ENCODE measurements at places on chromosomes 3 and 15.
A peak's percentile ranks its signal among the peaks of the same experiment; 100 is the strongest.

- no peak for ATAC-seq
Measured at GRCh38 chr3:38268522-38268921, 2.9 kb downstream of the SLC22A13 start.

- ATAC-seq: no peak
Measured at GRCh38 chr3:5739299-5739935, 551.9 kb downstream of the EDEM1 start.

GRCh38 chr3:173584838-173585831 is 187.6 kb downstream of the NLGN1 start:
- ATAC-seq: peak; percentile 84

- ATAC-seq: peak; percentile 93
Measured at GRCh38 chr3:191356631-191357439, 26.5 kb upstream of the UTS2B start.

DNA sequence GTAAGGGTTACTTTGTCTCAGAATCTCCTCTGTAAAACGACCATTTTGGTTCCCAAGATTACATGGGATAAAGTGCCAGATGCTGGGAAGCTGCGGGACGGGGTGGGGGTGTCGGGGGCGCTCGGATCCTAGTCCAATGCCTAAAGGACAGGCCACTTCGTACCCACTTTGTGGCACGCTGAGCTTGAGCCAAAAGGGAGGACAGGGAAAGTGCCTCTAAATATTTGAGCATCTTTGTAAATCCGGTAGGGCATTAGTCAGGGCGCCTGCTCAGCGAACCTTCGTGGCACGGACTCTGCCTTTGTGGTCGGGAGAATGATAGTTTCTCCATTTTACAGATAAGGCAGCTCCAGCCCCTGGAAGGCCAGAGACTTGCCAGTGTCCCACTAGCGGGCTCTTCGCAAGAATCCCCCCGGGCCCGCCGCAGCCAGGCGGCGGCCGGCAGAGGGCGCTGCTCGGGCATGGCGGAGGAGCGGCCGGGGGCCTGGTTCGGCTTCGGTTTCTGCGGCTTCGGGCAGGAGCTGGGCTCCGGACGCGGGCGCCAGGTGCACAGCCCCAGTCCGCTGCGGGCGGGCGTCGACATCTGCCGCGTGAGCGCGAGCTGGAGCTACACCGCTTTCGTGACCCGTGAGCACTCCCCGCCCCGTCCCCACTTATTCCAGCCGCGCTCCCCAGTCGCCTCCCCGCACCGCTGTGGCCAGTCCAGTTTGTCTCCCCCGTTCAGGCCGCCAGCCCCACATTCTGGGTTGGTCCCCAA is 1.8 kb downstream of the RCCD1 start:
- peak; percentile 43 for ATAC-seq

DNA sequence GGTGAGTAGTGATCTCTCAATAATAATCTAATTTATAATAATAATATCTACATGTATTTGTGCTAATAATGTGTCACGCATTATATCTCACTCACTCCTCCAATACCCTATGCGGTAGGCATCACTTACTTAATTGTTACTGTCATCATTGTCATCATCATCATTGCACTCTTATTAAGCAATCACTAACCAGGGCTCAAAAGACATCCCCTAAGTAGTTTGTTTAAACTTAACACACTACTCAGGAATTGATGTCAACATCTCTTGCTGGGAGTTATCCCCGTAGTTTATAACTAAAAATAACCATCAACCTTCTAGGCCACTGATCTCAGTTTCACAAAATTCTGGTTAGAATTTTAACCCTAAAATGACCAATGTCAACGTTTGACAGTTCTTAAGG is 56.8 kb upstream of the ICE2 start:
- no peak for ATAC-seq

- no peak for ATAC-seq
Measured at GRCh38 chr3:44242721-44243120, 1.0 kb downstream of the TOPAZ1 start.

GRCh38 chr15:92906563-92907081 is 6.5 kb downstream of the CHD2 start:
- no peak for ATAC-seq

DNA sequence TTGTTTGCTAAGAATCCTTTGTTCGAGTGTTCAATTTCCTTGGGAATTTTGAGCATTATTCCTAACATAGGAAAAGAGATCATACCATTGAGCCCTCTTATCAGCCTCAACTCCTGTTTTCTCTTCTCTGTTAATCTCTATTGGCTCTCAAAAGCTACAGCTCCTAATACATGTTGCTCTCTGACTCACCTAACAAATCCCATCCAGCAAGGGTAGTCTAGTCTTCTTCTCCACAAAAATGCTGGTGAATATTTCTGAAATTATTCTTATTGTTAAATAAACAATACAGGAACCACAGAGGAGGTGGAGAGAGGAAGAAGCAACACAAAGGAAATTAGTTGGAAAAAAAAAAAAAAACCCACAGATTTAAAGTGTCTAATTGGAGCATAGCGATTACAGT is 325.8 kb upstream of the NAALADL2 start:
- ATAC-seq: no peak

DNA sequence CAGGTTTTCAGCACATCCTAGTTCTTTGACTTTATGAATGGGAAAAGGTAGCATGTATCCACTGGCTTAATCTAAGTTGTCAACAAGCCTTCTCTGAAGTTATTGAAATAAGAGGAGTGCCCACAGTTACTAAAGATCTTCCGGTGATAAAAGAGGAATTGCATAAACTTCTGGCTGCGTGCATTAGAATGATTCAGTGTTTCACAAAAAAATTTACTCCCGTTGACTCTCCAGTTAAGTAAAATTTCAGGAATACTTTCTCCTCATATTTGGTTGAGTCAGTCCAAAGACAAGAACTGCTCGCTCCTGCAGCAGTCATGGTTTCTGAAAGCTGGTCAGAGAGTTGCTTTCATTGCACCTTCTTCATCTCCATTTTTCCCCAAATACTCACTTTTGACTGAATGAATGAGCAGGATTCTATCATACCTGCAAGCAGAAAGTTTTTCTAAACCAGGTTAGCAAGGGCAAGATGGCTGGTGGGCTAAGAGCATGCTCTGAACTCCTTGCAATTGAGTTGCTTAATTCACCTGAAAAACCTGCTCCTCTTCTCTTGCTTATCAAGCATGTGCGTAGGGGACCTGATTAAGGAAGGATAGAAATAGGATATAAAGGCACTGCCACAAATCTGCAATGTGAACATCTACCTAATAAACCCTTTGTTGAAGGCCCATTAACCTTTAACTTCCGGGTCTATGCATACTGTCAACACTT is 64.2 kb upstream of the TIMP4 start:
- no peak for ATAC-seq

DNA sequence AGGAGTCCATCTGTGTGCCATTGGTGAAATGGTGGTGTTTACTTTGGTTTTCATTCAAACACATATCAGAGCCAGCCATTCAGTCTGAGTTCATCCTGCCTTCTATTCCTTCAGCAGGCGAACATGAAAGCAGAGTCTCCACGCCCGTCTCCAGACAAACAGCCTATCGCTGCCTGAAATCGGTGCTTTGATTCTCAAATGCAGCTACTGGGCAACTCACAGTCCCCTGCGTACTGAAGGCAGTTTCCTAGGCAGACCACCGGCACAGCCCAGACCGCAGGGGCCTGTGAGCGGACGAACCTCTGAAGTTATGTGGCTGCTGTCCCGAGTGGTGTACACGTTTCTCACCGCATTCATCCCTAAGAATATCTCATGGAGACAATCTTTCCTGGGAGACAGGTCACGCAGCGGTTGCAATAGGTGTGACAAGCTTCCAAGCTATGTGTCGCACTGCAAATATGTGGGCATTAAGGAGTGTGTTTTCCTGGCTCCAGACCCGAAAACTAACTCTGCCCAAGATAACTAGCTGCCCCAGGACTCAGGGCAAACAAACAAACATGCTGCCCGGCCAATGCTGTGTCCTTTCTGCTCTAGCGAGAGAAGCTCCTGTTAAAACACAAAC is 16.9 kb upstream of the RYR3 start:
- ATAC-seq: no peak

GRCh38 chr3:120516136-120516535 is 65.3 kb upstream of the FSTL1 start:
- ATAC-seq: no peak

- no peak for ATAC-seq
Measured at GRCh38 chr15:47870300-47870955, 153.1 kb downstream of the SEMA6D start.

GRCh38 chr3:132626955-132627354 is 29.9 kb downstream of the ACKR4 start:
- no peak for ATAC-seq

DNA sequence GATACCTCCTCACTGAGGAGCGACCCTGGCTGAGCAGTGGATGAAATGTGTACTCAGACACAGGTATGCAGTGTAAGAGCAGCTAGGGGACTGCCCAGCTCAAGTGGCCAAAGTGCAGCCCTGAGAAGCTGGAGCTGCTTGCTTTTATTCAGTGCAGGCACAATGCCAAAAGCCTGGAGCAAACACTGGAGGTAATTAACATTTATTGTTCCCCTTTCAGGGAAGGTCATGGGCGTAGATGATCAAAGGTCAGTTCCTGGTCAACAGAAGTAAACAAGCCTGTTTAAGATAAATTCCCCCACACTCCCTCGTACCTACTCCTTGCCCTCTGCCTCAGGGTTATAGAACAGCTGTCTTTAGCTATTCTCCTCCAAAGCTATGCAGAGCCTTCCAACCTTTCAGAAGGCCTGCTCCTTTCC is 17.5 kb downstream of the PLA2G4F start:
- ATAC-seq: no peak

DNA sequence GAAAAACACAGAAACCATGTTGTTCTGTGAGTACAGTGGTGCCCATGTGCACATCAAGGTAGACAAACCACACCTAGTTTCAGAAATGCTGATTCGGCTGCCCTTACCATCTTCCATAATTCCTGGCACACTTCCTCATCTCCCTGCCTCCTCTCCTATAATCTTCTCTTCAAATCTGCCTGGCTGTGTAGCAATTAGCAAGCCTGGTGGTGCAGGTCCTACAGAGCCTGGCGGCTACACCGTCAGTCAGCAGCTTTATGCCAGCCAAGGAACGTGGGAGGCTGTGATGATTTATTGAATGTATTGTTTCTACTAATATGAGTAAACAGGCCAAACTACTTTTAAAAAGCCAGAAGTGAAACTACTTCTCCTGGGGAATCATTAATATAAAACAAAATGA is 106.8 kb downstream of the SEMA6D start:
- no peak for ATAC-seq

DNA sequence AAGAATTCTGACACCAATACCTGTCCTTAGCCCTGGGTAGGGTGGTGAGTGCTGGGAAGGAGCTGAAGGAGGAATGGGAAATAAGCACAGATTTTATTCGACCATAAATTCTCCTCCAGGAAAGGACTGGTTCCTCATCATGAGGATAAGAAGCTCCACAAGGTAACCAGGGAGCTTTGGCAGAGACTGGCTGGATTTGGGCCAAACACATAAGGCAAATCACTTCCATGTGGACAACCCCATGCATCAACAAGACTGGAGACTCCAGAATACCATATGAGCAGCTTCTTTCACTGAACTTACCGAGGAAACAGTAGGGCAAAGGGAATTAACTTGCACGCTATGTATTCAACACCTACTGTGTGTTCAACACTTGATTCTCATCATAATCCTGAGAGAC is 312.5 kb downstream of the NTRK3 start:
- ATAC-seq: no peak

GRCh38 chr3:191019855-191020254 is 157.4 kb upstream of the GMNC start:
- ATAC-seq: no peak

DNA sequence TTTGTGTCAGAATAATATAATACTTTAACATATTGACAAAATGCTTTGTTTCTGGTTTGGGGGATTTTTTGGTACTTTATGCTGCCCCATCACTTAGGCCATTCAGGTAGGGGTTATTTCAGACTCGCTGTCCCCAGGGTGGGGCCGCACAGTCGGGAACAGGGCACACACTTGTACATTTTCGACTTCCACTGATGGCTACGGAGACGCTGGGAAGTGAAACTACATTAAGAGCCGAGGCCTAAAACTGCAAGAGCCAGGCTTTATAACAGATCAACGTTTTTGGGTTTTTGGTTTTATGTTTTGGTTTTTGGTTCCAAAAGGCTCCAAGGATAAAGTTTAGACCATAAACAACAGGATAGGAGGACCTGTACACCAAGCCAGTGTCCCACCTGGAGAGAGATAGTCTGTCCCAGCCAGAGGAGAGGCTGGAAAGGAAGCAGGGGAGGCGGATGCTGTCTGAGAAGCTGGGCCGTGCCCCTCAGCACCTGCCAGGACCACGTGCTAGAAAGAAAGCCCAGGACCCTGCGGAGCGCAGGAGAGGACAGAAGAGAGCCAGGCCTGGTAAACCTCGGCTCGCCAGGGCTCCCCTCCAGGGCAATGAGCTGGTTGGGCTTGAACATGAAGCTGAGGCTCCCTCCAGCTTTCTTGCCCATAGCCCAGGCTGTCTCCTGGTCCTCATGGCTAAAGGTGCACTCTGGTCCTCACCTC is 111.7 kb downstream of the CHSY1 start:
- no peak for ATAC-seq

DNA sequence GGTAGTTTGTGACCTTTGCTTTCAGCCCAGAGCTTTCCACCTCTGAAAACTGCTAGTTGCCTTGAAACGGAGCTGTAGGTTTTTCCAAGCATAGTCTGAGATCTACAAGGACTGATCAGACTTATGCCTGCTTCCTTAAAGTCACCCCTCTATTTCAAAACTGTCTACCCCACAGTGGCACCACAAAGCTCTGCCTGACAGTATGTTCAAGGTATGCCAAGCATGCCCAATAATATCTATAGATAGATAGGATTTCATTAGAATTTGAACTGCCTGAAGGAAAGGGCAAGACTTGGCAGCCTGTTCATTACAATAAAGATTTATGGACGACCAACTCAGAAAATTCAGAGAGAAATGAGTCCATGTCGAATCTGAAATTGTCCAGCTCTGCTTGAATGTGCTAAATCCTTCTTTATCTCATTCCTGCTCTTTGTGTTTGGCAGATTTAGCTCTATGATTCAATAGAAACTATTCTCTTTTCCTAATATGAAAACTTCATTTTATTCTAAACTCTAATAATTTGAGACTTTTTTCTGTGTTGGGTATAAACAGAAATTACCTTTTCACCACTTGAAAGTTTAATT is 227.6 kb upstream of the TBC1D5 start:
- ATAC-seq: no peak

DNA sequence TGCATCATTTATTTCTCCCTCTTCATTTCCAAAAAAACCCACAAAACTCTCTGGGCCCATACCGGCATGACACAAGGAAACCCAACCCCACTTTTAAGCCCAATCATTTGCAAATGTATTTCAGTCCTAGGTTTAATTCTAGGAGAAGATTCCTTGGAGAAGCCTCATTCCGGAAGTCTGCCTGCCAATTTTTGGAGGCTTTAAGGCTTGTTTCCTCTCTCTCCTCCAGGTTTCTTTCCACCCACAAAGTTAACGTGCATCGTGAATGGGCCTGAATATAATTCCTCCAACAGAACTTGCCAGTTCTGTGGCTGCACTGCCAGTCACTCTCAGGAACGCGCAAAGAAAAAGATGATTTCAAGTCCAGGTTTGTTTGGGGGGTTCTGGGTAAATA is 69.9 kb upstream of the FOXP1 start:
- no peak for ATAC-seq

GRCh38 chr3:69012100-69012799 is 1.2 kb downstream of the EOGT start:
- no peak for ATAC-seq

- peak; percentile 1 for ATAC-seq
Measured at GRCh38 chr15:29270169-29270955, 740 bp upstream of the NSMCE3 start.
